ENCODE measurements at places on chromosomes 13 and 19. TPM values are rescaled to one million over a fixed set of nuclear protein-coding genes. Genes with fewer than 3 reads are reported as not detected.

PEG3 gene
- 0.12 TPM for total RNA-seq

NKG7 gene
- 190 TPM for total RNA-seq

TBXA2R gene
- total RNA-seq: 2.9 TPM

SULT2B1 gene
- not detected for total RNA-seq

HAUS5 gene
- 55.3 TPM for total RNA-seq

NUCB1 gene
- 168 TPM for total RNA-seq

TEKTIP1 gene
- 4.6 TPM for total RNA-seq

GRCh38 chr13:77389625-77390000 lies 62.7 kb upstream of the MYCBP2 start:
- DNase-seq: no peak

DNA sequence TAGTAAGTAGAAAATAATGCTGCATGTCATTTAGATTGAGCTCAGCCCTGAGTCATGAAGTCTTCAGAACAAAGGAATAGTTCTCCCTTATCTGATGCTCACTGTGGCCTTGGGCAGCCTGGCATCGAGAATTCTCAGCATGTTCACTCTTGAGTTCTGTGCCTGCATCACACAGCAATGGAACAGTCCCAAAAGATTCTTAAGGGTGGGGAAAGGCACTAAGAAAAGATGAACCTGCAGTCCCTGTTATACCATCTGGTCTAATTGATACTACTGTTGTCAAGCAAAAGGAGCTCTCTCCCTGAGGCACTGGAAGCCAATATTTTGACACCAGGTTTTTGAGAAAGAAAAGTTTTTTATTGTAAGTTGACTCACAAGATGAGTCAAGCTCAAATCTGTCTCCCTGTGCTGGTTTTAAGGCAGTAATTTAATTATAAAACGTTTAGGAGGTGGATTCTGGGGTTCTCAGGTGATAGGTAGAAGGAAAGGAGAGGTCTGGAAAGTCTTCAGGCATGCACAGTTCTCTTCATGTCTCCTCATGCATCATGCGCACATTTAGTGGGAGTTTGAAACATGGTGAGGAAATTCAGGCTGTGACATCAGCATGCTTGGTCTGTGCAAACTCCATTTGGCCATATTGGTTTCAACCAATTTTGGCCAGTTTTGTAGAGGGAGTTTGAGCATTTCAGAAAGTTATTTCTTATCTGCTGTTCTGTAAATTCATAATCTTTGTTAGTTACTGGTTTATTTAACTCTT lies 38.1 kb upstream of the ZNF766 start:
- DNase-seq: no peak

GRCh38 chr19:5478241-5478924 lies 23.2 kb downstream of the ZNRF4 start:
- DNase-seq: no peak

DNA sequence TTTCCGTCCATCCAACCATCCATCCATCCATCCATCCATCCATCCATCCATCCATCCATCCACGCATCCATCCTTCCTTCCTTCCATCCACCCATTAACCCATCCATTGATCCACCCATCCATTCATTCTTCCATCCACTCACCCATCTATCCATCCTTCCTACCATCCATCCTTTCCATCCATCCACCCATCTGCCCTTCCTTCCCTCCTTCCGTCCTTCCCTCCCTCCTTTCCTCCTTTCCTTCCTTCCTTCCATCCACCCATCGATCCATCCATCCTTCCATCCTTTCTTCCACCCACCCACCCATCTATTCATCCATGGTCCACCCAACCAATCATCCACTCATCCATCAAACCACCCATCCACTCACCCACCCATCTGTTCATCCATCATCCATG lies 70.1 kb downstream of the MLLT1 start:
- DNase-seq: no peak

- no peak for DNase-seq
Observed at GRCh38 chr13:65343898-65344663, 1886.1 kb downstream of the PCDH9 start.

DNA sequence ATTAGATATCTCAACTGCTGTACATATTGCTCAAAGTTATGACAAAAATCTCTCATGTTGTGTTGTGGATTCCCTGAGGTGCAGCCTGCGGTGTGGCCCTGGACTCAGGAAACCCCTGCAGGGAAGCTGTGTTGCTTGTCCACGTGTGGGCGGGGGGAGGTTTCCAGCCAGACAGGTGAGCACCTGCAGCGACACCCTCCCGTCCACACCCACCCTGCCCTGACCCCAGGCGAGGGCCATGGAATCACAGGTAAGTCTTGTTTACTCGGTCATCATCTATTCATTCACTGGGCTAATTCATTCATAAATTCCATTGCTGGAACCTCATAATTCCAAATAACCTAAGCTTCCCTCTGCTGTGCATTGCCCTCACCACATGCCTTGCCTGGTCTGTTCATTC lies 14.1 kb downstream of the PLPP2 start:
- DNase-seq: no peak

DNA sequence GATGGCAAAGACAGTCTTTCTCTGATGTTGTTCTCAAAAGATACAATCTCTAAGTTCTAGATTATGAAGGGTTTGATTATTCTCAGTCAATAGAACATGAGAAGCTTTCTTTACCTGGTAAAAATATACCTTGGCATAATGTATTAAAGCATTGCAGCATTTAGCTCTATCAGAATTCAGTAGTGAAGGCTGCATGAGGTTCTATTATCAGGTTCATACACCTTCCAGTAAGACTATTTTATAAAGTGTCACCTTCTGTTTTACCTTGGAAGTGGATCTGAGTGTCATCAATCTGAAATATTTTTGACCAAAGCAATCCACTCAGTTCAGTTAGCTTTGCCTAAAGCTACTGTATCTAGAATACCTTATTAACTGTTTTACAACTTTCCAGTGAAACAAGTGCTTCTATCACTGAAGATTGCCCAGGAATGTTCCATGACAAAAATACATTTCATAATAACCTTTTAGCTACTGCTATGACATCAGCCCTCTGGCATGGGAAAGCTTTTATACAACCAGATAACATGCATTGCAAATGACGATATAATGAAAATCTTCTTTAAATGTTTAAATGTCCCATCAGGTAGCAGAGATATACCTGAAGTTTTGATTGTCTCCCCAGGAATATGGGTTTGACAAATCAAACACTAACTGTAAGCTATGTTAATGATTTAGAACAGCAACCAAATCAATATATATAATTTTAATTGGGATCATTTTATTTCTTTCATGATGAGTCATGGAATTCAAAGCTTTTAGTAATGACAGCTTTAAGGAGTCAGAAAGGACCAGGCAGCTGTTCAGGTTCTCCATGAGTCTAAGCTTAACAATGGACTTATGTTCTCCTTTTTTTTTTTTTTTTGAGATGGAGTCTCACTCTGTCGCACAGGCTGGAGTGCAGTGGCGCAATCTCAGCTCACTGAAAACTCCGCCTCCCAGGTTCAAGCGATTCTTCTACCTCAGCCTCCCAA lies 72.2 kb downstream of the UFM1 start:
- no peak for DNase-seq

DNA sequence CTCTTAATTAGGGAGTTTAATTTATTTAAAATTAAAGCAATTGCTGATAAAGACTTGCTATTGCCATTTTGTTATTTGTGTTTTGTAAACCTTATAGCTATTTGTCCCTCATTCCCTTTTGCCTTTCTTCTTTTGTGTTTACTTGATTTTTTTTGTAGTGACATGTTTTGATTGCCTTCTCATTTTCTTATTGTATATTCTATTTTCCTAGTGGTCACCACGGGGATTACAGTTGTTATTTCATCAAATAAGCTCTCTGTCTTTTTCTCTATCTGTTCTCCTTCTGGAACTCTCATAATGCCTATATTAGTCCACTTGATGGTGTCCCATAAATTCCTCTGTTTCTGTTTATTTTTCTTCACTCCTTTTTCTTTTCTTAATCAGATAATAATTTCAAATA lies 64.4 kb upstream of the FRY start:
- no peak for DNase-seq

GRCh38 chr13:58495668-58496067 lies 864.1 kb downstream of the PCDH17 start:
- no peak for DNase-seq

Measured in activated T-cell treated with anti-CD3 and anti-CD28 coated beads, Interleukin-2, amount 50 U/mL, for 72 hours (primary cell).